ENCODE measurements at places on chromosomes 1 and 21.

DNA sequence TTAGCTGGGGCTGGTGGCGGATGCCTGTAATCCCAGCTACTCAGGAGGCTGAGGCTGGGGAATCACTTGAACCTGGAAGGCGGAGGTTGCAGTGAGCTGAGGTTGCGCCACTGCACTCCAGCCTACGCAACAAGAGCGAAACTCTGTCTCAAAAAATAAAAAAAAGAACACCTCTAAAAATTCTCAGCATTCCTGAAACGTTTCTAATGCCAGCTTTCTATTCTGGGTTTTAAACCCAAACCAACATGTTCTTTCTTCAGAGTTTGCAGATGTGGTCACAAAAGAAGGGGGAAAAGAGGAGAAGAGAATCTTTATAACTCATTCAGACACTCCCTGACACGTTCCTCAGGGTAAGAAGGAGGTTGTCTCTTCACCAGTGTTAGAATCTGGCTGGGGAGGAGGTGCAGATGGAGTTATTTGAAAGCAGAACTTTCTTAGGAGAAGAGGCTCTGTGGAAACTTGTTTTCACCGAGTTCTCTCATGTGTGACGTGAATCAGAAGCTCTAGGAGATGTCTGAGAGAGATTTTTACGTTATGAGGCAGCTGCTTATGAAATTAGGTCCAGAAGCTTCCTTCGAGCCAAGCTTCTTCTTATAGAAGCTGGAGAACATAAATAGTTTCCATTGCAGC is 17.8 kb upstream of the CNR2 start:
- no peak for DNase-seq

- no peak for DNase-seq
Measured at GRCh38 chr1:239803781-239804180, 287.9 kb upstream of the FMN2 start.

DNA sequence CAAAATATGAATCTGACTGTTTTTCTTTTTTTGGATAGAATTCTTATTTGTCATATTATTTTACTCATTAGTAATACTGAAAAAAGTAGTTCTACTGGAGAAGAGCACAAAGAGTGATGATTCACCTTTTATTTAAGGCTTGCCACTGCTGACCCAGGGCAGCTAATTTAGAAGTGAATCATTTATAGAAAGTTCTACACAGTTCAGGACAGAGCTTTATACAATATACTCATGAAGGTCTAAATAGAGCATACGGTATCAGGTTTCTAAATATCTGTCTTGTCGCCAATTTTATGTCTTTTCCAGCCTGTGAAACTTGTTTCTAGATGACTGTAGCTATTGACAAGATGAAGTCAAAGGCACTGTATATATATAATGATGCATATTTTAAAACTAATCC is 25.0 kb downstream of the GIPC2 start:
- no peak for DNase-seq

- no peak for DNase-seq
Measured at GRCh38 chr1:75600781-75601180, 10.1 kb downstream of the SLC44A5 start.

- peak; percentile 75 for DNase-seq
Measured at GRCh38 chr1:25030674-25031589, 100.9 kb upstream of the RUNX3 start.

DNA sequence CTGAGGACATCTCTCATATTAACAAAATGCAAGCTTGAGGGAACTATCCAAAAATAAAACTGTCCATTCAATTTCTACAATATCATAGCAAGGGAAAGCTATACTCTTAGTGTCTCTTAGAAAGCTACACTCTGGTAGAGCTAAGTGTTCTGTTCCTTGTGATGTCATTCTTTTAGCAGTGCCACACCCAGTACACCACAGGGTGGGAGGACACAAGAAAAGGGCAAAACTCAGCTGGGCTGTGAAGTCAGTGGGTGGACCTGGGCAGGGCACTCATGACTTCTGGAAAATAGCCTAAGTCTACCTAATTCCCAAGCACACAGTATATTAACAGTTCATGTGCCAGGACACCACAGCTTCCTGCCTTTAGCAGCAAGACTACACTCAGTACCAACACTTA is 42.2 kb upstream of the TNFSF4 start:
- DNase-seq, result no peak

DNA sequence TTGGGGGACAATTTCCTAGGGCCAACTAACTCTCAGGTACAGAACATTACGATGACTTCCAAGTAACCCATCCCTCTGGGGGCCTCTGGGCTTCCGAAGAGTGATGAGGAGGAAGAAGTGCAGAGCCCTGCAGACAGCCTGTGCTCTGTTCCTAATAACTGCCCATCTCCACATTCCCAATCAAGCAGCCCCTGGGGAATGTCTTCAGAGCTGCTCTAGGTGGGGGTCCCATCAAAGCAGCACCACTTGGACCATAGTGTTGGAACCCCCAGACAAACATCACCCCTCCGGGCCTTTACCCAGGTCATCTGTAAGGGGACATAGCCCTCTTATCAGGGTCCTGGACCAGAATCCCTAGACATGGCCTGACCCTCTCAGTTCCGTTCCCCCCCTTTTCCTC is 357.3 kb downstream of the NPHP4 start:
- DNase-seq, result no peak

DNA sequence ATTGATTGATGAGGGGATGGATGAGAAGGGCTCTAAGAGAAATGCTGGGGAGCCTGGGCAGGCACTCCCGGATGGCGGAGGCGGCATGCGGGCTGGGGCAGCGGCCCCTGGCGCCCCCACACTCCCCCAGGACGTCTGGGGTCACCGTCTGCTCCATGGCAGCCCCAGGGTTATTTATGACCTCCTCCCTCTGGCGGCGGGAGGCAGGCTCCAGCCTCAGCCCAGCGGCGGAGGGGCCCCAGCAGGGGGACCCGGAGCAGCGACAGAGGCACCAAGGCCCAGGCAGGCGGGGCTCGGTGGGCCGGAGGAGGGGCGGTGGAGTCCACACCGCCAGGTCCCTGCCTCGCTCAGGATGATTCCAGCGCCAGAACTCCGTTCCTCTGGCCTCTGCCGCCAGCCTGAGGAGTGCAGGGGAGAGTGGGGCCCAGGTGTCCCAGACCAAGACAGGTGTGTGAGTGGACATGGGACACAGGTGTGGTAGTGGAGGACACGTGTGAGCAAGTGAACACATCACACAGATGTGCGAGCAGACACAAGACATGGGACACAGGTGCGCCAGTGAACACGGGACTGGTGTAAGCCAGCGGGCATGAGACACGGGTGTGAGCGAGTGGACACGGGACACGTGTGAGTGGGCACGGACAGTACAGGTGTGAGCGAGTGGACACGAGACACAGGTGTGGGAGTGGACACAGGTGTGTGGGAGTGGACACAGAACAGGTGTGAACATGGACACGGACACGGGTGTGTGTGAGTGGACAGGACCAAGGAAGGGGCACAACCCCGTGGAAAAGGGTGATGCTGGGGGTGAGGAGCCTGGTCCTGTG is 2.5 kb upstream of the SAMD11 start:
- no peak for DNase-seq

GRCh38 chr1:3033790-3034090 is 12.5 kb downstream of the ACTRT2 start:
- no peak for DNase-seq

DNA sequence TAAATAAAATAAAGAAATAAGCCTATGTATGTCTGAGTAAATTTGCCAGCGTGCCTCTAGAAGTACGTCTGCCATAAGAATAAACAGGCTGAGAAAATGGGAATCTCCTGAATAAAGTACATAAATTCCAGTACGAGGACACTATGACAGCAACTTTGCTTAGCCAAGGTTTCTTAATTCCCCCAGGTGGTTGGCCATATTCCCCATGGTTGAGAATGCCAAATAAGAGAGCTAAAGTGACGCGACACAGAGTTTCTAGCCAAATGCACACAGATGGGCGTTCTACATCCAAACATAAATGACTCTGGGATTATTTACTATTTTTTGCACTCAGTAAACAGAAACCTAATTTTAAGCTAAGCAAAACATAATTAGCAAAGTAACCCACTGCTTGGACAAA is 19.5 kb downstream of the KCNH1 start:
- no peak for DNase-seq

DNA sequence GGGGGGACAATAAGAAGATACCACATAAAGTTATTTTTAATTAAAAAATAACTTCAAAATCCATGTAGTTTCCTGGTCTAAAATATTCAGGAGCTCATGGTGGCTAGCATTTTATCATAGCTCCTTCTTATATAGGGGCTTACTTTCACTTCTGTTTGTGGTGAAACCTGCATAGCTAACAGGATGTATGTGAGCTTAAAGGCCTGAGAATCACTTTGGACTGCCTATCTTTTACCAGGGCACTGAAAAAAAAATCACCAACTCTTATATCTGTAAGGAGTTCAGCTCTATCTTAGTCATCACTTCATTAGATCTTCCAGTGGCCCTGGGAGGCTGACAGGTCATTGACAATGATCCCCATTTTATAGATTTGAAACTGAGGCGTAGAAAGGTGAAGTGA is 21.3 kb downstream of the UROD start:
- DNase-seq, result no peak

DNA sequence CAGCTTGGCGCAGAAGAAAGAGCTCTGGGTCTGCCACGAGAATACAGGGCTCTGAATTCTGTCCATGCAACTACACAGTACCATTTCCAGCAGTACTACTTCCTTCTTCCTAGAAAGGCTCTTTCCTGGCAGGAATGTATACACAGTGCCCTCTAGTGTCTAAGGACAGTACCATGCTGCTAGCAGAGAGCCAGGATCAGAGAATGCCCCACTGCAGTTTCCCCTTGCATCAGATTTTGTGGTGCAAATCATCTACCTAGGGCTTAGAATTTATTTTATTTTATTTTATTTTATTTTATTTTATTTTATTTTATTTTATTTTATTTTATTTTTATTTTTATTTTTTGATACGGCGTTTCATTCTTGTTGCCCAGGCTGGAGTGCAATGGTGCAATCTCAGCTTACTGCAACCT is 50.8 kb downstream of the PAX7 start:
- no peak for DNase-seq

DNA sequence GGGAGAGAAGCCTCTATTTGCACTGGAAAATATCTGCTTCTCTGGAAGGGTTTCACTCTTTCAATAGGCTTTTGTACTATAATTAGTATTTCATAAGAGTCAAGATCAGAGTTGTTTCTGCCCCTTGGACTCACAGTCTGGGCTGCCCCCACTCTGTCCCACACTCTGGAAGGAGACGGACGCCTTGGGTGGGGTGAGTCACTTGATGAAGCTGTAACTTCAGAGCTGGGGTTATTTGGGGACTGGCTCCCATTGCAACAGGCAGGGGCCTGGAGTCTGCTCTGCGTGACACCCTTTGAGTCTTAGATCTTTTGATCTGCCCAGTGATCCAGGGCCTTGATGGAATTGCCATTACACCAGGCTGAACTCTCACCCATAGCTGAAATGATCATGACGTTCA is 4.0 kb upstream of the KCNA10 start:
- no peak for DNase-seq

DNA sequence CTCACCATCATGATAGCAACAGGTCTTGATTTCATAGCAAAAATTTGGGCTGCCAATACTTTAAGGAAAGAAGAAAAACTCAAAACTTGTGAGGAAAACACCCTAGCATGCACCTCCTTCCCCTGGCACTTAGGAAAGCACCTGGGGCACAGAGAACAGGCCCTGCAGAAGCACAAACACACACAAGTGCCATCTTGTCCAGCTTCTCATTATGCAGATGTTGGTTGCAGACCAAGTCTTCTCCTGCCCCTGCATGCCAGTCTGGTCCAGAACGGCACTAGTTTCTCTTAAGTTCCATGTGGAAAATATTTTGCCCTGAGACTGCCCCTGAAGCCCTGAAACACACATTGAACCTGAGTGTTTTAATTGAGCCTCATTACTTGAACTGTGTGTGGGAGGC is 6.3 kb upstream of the ETV3 start:
- DNase-seq, result no peak

DNA sequence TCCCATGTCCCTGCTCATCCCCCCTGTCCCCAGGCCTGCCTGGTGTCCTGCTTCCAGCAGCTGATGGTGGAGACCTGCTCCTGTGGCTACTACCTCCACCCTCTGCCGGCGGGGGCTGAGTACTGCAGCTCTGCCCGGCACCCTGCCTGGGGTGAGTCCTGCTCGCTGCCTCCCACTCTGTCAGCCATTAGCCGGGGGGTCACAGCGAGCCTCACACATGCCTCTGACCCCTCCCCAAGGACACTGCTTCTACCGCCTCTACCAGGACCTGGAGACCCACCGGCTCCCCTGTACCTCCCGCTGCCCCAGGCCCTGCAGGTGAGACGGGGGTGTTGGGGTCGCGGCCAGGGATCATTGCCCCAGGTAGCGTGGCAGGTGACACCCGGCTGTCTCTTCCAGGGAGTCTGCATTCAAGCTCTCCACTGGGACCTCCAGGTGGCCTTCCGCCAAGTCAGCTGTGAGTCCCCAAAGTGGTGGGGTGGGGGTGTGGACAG is 10.0 kb downstream of the SCNN1D start:
- DNase-seq, result peak; percentile 60

- DNase-seq, result no peak
Measured at GRCh38 chr1:225441314-225442122, 13.7 kb upstream of the LBR start.

DNA sequence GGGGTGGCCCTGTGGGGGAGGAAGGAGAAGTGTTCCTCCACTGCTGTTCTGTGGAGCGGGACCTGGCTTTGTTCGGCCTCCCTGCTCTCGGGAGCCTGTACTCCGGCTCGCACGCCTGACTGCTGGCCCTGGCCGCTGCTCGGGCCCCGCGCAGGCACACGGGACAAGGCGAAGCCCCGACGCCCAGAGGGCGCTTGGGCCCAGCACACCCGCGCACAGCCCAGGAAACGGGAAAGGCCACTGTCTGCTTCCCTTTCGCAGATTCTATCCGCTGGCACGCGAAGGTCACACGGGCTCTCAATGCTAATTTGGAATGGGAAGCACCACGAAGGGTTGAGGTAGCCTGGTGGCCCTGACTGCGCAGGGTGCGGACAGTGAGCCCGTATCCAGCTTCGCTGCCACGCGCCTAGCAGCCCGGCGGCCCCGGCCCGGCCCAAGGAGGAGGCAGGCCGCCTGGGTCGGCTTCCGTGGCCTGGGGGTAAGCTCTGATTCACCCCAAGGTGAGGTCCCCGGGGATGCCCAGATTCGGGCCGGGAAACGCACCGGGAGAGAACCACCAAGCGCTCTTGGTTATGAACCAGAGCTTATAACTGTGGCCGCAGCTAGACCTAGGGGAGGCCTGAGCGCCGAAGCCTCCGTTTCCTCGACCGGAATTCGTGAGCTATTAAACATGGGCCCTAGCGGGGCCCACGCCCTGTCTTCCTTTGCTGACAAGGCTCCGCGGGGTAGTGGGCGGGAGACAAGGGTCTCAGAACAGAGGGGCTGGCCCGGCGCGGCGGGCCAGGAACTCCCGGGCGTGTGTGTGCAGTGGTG is 19.7 kb upstream of the TBX15 start:
- DNase-seq, result no peak
